A549 (cell line): ENCODE measurements at places on chromosomes 12 and 14.
A peak's percentile ranks its signal among the peaks of the same experiment; 100 is the strongest.

- no peak for DNase-seq
These were observed 102.9 kb downstream of the RASSF9 start for GRCh38 chr12:85733221-85733840.

DNA sequence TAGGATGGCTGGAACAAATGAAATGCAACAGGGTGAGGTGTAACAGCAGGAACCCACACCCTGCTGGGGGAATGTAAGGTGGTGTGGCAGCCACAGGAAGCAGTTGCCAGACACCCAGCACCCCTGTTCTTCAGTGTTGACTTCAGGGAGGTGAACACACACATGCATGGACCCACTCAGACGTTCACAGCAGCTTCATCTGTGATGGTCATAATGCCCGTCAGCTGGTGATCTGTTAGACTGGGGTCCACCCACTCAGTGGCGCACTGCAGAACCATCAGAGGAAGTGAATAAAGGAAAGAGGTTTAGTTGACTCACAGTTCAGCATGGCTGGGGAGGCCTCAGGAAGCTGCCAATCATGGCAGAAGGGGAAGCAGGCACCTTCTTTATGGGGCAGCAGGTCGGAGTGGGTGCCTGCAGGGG lies 22.7 kb upstream of the TEX22 start:
- no peak for DNase-seq

- peak; percentile 49 for DNase-seq
These were observed 1.1 kb downstream of the ARHGAP5 start for GRCh38 chr14:32078023-32078857.

DNA sequence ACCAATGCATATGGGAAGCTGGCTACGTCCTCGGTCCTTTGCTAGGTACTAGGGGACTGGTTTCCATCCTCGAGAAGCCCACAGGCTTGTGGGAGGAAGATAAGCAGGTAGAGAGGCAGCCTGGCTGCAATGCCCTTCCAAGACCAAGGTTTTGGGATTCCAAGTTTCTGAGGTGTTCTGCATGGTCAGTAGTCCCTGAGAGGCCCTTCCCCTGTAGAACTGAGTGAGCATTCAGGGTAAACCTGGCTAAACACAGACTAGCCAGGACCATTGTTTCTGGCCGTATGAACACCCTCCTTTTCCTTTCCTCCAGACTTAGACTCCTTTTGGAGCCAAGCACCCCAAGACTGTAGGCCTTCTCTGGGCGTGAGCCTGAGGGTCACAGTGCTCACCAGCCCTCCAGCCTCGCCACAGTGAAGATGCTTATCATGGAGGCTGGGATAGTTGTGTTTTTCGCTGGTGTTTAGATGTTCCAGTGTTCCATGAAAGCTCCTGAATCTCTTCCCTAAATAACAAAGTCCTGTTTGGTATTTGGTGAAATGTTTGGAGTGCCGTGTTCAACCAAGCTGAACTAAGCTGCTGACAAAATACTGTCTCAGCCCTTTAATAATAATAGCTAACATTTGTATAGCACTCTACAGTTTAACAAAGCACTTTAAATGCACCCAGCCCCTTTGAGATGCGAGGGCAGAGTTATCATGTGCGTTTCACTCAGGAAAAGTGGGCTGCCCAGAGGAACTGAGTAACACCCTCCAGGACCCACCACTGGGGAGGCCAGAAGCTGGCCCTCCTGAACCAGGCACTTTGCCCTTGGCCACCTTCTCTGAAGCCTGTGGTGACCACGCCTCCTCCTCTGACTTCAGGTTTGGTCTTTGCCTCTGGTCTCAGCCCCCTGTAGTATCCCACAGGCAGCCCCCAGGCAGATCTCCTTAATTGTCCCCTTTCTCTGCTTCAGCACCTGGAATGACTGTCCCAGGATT lies 284.5 kb downstream of the CACNA1C start:
- DNase-seq = no peak

- peak; percentile 44 for DNase-seq
These were observed 43.6 kb upstream of the APPL2 start for GRCh38 chr12:105279460-105280056.

GRCh38 chr12:80187660-80188090 lies 88.3 kb downstream of the OTOGL start:
- no peak for DNase-seq

DNA sequence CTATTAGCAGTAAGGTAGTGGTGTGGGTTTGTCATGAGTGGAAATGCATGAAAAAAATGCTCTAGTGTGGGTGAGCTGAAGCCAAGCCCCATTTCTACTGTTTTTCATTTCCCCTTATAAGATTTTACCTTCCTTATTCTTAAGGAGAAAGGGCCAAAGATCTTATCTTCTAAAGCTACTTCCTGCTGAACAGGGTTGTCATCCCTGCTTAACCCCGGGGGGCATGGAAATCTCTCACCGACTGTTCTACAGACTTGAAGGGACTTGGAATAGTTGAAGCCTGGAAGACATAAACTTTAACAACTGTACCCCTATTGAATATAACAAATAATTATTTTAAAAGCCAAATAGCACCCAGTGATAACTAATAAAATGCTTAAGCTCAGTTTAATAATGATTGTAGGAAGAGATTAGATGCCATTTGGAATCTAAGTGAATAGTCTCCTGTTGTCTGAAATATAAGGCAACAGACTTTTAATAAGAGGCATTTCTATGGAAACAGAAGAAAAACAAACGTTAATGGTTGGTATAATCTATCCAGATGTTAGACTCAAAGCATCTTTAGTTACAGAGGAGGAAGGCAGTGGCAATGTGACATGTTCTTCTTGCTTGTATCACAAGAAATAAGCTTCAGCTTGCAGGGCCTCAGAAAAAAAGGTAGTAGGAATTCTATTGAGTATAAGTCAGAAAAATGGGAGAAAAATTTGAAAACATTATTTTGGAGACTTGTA lies 1.8 kb upstream of the GMFB start:
- no peak for DNase-seq

- DNase-seq = no peak
These were observed 73.9 kb downstream of the ANO4 start for GRCh38 chr12:100868487-100868886.

- no peak for DNase-seq
These were observed 51.3 kb downstream of the SERPINA3 start for GRCh38 chr14:94663538-94663937.

- no peak for DNase-seq
These were observed 28.7 kb upstream of the PLD4 start for GRCh38 chr14:104895786-104896661.

DNA sequence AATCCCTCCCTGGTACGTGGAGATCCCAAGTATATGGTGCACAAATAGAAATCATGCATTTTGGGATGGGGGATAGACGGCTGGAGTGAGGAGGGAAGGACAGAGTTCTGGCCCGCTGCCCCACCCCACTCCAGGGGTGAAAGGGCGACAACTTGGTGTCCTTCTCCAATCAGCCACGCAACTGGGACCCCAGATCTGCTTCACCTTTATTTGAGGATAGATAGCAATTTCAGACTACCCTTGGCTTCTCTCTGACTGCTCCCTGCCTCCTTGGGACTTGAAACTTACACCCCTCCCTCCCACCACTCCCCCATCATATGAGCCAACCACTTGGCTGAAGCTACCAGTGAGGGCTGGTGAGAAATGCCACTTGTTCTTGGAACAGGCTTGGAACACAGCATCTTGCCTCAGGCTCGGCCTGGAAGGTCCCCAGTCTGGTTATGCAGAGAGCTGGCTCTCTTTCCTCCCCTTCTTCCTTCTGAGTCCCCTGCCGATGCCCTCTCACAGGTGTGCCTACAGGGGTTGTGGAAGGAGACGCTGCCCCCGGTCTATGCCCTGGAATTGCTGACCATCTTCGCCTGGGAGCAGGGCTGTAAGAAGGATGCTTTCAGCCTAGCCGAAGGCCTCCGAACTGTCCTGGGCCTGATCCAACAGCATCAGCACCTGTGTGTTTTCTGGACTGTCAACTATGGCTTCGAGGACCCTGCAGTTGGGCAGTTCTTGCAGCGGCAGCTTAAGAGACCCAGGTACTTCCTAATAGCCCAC lies 8.1 kb downstream of the OAS3 start:
- DNase-seq = no peak

- no peak for DNase-seq
These were observed 9.4 kb downstream of the DEGS2 start for GRCh38 chr14:100149851-100150611.

DNA sequence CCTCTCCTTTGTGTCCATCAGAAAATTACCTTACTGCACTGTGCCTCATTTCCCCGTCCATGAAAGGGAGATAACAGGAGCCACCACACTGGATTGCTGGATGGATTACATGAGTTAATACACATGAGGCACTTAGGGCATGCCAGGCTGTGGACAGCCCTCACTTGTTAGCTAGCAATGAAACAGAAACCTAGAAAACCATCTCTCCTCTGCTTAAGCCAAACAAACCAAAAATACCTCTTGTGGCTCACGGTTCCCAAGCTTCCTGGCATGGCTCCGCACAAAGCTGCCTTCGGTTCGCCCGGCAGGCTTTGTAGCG lies 660 bp upstream of the HCFC2 start:
- DNase-seq = no peak

GRCh38 chr12:46410495-46410894 lies 37.9 kb upstream of the SLC38A2 start:
- DNase-seq = no peak

GRCh38 chr12:107622001-107622400 lies 63.6 kb upstream of the PWP1 start:
- DNase-seq = no peak

DNA sequence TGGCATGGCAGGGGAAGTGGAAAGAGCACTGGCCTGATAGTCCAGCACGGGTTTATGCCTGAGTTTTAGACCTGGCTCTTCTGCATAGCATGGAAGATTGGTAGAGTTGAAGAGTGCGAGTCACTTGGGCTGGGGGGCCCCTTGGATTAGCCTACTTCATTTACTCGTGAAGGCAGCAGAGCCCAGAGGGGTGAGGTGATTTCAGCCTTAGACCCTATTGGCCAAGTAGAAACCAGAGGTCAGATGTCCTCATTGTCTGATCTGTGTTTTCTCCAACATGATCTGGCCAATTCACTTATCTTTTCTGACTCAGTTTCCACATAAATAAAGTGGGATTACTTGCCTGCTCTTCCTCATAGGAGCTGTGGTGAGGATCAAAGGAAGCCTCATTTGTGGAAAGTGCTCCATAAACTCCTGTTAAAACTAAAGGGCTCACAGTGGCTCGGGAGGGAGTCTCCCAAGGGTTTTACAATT lies 1.9 kb downstream of the PLEKHG3 start:
- DNase-seq = no peak

GRCh38 chr14:76955575-76956315 lies 72.8 kb downstream of the IRF2BPL start:
- DNase-seq = peak; percentile 60

DNA sequence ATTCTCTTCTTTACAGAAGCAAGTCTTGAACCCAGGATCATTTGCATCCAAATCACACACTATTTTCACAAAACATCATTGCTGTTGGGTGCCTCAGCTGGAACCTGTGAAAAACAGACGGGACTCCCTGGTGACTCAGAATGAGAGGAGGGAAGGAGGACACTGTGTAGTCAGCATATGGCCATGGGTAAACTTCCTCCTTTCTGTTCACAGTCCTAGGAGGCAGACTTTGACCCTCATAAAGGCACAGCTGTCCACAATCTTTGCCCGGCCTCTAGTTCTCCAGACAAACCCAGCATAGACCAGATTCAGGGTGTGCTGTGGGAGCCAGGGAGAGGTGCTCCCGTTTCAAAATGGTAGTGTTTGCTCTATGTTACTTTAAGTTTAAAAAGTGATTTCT lies 62.0 kb downstream of the DYRK2 start:
- peak; percentile 82 for DNase-seq

DNA sequence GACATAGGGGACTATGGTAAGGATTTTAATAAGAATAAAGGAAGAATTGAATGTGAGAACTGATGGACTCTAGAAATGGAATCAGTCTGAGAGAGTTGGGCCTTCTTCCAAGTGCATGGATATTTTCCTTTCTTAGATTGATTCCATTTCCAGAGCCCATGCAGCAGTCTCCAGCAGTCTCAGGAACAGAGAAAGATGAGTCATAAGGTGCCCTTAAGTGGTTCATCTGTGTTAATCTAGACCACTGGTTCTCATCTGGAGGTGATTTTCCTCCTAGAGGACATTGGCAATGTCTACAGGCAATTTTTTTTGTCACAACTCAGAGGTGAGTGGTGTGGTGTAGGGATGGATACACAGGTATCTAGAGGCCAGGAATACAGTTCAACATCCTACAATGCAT lies 25.9 kb downstream of the TRIM9 start:
- no peak for DNase-seq

GRCh38 chr14:40682131-40682913 lies 924.4 kb upstream of the LRFN5 start:
- DNase-seq = no peak

DNA sequence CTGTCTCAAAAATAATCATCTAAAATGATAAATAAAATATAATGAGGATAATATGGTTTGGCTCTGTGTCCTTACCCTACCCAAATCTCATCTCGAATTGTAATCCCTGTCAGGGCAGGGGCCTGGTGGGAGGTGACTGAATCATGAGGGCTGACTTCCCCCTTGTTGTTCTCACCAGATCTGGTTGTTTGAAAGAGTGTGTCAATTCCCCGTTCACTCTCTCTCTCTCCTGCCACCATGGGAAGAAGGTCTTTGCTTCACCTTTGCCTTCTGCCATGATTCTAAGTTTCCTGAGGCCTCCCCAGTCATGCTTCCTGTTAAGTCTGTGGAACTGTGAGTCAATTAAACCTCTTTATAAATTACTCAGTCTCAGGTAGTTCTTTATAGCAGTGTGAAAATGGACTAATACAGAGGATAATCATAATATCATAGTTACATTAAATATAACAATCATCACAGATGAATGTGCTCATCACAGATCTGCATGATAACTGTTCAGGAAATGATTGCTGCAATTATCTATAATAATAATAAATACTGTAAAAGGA lies 12.6 kb downstream of the EFCAB11 start:
- no peak for DNase-seq

DNA sequence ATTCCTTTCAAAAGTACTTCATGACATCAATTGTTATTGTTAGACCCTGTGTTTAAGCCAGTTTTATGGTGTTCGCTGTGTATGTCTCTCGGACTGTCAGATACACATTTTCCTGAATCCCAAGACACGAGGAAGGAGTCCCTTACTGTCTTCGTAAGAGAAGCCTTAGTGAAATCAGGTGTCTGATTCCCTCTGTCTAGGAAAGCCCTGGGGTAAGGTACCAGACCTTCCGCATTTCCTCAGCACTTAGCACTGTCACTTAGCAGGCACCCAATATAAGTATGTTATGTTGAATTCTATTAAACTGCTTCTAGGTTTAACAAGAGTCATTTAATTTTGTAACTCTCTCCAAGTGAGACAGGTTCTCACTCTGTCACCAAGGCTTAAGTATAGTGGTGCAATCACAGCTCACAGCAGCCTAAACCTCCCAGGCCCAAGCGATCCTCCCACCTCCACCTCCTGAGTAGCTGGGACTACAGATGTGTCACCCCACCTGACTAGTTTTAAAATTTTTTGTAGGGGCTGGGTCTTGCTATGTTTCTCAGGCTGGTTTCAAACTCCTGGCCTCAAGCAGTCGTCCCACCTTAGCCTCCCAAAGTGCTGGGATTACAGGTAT lies 111.0 kb downstream of the BBS10 start:
- no peak for DNase-seq

DNA sequence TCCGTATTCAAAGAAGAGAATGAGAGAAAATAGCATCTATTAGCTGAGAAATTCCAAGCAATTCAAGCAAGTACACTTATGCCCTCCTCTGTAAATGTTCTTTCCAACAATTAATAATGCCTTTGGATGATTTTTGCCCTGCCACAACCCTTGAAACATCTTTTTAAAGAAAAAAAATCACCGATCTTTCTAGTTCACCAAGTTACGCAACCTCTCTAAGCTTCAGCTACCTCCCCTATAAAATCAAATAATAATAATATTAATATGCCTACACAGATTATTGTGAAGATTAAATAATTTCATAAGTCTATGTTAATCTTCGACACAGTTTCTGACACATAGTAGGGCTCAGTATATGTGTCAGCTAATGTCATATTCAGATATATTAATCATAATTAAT lies 19.1 kb downstream of the DEPDC4 start:
- no peak for DNase-seq
